ENCODE measurements at places on chromosomes 2 and 18.

DNA sequence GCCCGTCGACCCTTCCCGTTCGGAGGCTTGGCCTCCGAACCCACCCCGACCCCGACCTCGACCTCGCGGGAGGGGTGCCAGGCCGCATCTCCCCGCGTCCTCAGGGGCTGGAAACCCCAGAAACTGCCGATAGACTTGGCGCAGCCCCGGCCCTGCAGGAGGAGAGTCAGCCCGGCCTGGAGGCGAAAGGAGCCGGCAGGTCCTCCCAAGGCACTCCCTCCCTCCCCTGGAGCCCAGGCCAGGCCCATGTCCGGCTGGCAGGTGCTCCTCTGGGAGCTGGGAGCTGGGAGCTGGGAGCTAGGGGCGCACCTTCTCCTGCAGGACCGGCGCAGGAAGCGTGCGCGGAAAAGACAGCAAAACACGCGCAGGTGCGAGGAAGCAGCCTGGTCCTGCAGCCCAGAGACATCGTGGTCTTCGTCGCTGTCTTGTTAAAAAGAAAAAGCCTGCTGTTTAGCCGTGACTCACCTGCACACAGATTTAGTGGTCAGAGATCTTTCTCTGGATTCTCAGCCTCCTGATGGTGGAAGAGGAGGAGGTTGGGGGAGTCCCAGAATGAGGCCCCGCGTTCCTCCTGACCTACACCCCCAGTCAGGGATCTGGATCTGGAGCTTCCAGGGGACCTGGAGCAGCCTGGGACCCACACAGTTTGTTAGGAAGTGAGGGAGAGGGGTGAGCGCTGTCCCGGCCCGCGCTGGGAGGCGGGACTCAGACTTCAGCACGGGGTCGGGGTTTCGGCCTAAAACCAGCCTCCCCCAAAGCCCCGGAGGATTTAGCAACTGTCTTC lies 660 bp upstream of the MBP start:
- no peak for DNase-seq

- no peak for DNase-seq
These were observed 500.5 kb upstream of the SYT4 start for GRCh38 chr18:43777636-43778304.

- DNase-seq, result no peak
These were observed 181.1 kb downstream of the ZRANB3 start for GRCh38 chr2:135349941-135350340.

DNA sequence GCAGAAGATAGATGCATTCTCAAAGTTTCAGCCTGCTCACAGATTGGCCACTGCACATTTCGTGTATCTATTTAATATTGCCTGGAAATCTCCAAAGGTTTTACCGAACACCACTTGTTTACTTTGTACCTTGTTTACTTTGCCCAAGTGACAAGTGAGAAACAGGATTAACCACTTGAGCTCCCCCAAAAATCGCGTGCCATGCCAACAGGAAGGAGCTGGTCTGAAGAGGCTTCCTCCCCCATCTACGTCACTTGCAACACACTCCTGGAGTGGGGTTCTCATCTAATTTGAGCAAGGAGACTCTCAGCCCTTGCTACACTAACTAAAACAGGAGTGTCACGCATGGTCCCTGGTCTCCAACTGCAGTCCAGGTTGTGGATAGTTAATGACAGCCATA lies 212.5 kb upstream of the TMEM200C start:
- no peak for DNase-seq

All from right forelimb (tissue), 1 donor.